SJSA1 (cell line): ENCODE measurements at places on chromosomes 7 and 10. TPM values are rescaled to one million over a fixed set of nuclear protein-coding genes. Genes with fewer than 3 reads are reported as not detected.

IFIT1B gene
- not detected in 2 replicates for total RNA-seq

GDF2 gene
- not detected in 2 replicates for total RNA-seq

SUFU gene
- 2.7 and 3.7 TPM in 2 replicates for total RNA-seq

NCF1 gene
- total RNA-seq, result not detected in 2 replicates

ZNF467 gene
- total RNA-seq, result not detected in 2 replicates

- peaks cover 80% of the 10 kb centered on the region for H3K36me3 ChIP-seq
- no peak for DNase-seq
- no peaks in the 10 kb centered on the region for H3K4me1 ChIP-seq
- H3K27me3 ChIP-seq, result no peaks in the 10 kb centered on the region
Measured at GRCh38 chr10:110123594-110123993, 83.8 kb upstream of the MXI1 start.

- DNase-seq, result peak; percentile 82
- H3K36me3 ChIP-seq, result peaks cover 33% of the 10 kb centered on the region
- H3K4me3 ChIP-seq, result peak overlapping the region; percentile 87
Measured at GRCh38 chr10:103192451-103193106, 493 bp downstream of the NT5C2 start.
